ENCODE measurements at places on chromosomes 12 and 14.
A peak's percentile ranks its signal among the peaks of the same experiment; 100 is the strongest.

- DNase-seq, result no peak
Observed at GRCh38 chr12:70784042-70784668, 136.4 kb downstream of the PTPRR start.

DNA sequence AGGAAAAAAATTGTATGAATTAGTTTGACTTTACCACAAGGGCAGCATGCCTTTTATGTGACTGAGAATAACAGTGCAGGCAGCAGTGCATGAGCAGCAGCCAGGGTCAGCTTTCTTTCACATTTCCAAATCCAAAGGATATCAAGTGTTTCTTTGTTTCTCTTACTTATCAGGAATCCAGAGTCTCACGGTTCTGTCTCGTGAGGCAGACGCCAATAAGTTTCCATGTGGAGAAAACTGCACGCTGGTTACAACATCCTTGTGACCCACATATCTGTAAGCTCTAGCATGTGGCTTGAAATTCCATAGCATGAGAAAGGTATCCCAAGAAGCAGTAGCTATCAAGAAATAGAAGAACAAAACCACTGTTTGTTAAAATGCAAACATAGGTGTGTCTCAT is 27.6 kb downstream of the GALNT4 start:
- no peak for DNase-seq

DNA sequence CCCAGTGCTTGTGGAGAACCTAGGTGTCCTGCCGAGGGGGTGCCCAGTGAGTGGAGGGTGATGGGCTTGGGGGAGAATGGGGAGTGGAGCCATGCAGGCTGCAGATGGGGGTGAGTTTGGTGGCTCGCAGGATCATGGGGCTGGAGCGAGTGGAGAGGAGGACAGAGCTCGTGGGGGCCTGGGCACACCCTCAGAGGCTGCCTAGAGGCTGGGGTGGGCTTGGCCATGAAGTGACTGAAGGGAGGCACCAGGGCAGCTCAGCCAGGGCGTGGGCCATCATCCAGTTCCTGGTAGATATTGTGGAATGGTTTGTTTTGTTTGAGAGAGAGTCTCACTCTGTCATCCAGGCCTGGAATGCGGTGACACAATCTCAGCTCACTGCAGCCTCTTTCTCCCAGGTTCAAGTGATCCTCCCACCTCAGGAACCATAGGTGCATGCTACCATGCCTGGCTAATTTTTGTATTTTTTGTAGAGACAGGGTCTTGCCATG is 43.4 kb upstream of the AMN start:
- DNase-seq, result no peak

GRCh38 chr12:1634590-1635191 is 5.7 kb downstream of the WNT5B start:
- peak; percentile 93 for DNase-seq

Measured in NCI-H2171 treated with DMSO at 0.1 percent for 48 hours (cell line).